IPS-NIHi11 (cell line): ENCODE measurements at places on chromosomes 1 and 21.

DNA sequence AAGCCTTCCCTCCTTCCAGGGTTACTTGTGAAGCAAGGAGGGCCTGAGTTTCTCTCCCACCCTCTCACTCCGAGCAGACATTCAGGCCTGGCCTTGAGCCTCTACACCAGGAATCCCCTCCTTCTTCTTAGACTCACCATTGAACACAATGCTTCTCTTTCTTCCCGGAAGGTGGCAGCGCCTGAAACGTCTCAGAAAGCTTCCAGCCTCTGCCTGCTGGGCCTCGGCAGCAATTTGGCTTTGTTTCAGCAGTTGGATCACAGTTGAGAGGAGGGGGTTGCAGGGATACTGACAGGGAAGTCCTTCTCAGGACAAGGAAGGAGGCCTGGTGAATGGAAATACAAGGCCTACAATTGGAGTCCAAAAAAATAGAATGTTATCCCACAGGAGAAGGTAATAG is 6.3 kb downstream of the CLDN8 start:
- DNase-seq, result peak; percentile 9

DNA sequence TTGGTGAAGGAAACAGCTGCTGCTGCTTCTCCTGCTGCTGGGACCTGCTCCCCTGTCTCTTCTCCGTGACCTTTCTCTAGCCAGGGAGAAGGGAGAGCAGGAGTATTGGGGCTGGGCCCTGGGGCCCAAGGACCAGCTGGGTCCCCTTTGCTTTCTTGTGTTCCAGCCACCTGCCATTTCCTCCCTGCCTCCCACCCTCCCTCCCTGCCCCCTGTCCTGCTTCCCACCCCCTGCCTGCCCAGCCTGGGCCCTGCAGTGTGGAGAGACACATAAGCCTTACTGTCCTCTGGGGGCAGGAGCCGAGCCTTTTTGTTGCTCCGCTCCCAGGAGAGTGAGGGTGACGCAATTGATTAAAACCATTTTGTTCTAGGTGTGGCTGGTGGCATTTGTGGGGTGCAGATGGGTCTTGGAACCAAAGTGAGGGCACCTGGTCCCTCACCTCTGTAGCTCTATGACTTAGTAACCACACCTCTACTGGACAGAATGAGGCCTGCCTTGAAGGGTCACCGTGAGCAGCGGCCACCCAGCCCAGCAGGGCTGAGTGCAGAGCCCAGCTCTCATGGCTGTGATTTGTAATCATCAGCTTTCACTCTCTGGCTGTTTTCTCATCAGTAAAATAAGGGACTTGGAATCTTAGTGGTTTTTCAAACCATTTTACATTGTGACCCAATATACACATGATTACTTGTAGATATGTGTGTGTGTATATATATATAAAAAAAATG is 13.9 kb upstream of the TMEM222 start:
- DNase-seq, result no peak

- no peak for DNase-seq
Measured at GRCh38 chr1:48448932-48449331, 23.1 kb downstream of the SPATA6 start.

GRCh38 chr1:116262995-116263385 is 110.1 kb upstream of the ATP1A1 start:
- no peak for DNase-seq

DNA sequence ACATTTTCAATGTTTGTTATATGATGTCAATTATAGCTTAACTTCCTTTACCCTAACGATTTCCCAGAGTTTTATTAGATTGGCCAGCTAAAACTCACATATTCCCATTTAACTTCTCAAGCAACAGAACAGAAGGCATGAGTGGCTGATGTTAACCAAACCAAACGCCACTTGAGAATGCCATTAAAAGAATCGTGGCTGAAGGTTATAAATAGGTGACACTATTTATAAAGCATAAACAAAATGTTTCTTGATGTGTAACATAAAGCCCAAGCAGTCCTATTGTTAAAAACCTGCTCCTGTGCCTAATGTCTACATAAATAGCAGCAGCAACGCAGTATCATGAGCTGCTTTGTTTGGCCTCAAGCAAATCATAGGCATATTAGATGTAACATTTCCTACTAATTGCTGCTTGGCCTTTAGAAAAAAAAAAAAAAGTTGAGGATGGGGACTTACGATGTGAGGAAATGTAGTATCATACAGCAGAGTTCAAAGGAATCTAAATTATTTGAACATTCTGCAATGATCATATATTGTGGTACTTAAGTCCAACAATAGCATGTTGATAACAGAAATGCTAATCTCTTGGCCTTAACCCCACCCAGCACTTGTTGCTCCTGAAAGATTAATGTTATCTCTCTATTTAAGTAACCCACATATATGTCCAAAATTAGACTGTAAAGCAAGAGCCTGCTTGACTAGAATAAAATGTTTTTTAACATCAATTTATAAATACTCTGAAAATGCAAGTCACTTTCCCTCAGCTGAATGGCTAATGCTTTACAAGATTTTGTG is 106.0 kb downstream of the ESRRG start:
- no peak for DNase-seq
